Right ventricle myocardium superior (tissue), 1 donor: ENCODE measurements at places on chromosomes 12 and 14. TPM values are rescaled to one million over a fixed set of nuclear protein-coding genes. Genes with fewer than 3 reads are reported as not detected.

DNA sequence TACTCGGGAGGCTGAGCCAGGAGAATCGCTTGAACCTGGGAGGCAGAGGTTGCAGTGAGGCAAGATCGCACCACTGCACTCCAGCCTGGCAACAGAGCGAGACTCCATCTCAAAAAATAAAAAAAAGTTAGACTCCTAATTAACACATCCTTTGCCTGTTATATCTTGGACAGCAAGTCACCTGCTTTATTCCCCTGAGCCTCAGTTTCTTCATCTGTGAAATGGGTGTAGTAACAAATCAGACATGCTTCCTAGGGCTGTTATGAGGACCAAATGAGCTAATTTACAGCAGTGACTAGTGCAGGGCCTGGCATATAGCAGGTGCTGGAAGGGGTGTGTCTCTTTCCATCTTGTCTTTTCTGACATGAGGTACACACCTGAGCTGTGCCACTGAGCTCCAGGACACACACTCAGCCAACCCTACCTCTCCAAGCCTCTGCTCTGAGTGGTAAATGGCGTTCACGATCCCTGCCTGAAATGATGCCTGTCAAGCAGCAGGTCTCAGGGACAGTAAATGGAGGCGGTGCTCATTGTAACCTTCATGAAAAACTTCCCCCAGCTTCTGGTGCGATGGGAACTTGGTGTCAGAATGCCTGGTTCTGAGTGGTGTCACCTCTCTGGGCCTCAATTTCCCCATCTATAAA is 31.7 kb downstream of the FOXN4 start:
- DNase-seq: no peak

GRCh38 chr12:2876431-2877046 is 435 bp downstream of the FOXM1 start:
- peak; percentile 47 for DNase-seq

DNA sequence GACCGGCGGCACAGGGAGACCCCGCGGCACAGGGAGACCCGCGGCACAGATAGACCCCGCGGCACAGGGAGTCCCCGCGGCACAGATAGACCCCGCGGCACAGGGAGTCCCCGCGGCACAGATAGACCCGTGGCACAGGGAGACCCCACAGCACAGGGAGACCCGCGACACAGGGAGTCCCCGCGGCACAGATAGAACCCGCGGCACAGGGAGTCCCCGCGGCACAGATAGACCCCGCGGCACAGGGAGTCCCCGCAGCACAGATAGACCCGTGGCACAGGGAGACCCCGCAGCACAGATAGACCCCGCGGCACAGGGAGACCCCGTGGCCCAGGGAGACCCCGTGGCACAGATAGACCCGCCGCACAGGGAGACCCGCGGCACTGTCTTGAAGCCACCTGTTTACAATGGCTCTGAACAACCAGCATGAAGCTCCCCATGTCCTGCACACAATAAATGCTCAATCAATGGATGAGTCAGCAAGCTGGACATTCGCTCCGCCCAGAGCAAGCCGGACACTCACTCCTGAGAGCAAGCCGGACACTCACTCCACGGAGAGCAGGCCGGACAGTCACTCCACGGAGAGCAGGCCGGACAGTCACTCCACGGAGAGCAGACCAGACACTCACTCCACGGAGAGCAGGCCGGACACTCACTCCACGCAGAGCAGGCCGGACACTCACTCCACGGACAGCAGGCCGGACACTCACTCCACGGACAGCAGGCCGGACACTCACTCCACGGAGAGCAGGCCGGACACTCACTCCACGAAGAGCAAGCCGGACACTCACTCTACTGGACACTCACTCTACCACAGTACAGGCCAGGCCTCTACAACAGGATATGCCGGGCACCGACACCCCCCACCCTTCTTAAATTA is 121.9 kb downstream of the RFLNA start:
- no peak for DNase-seq

GRCh38 chr12:66129934-66130266 is 650 bp downstream of the LLPH start:
- no peak for DNase-seq

DNA sequence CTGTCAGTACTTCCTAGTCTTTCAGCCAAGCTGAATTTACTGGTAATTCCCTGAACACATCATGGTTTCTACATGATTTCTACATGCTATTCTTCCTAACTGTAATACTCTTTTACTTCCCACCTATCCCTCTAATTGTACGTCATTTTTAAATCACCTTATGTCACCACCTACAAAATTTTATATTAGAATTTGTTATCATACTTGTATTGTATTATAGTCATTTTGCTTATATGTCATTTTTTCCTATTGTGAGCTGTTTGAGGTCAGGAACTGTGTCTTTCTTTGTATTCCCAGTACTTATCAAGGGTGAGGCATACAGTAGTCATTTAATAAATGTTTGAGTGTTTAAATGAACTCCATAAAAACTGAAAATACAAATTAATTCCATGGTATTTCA is 86.6 kb downstream of the USP15 start:
- DNase-seq: no peak

- no peak for DNase-seq
Measured at GRCh38 chr12:123142921-123143735, 7.8 kb downstream of the PITPNM2 start.

DNA sequence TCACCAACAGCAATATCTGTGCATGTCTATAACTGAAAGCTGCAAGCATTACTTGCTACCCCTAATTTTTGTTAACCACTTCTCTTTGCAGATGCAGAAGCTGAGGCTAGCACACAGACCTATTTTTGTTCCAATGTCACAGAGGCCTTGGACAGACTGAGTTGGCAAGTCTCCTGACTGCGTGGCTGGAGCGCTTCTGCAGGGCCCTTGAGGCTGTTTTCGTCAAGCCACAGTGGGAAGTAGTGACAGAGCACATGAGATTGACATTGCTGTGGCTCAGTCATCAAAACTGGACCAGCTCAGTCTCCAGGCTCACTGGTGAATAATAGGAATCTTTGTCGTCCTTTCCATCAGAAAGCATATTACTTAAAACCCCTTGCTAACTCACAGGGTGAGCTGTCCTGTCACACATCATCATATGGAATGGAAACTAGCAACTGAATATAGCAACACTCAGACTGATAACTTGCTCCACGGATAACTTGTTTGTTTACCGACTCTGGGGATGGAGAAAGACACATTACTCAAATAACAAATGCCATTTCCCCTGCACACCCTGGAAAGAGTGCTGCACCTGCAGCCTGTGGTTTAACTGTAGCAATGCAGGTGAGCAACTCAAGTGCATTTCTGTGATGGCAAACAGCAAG is 43.6 kb upstream of the DDX11 start:
- DNase-seq: peak; percentile 73

DNA sequence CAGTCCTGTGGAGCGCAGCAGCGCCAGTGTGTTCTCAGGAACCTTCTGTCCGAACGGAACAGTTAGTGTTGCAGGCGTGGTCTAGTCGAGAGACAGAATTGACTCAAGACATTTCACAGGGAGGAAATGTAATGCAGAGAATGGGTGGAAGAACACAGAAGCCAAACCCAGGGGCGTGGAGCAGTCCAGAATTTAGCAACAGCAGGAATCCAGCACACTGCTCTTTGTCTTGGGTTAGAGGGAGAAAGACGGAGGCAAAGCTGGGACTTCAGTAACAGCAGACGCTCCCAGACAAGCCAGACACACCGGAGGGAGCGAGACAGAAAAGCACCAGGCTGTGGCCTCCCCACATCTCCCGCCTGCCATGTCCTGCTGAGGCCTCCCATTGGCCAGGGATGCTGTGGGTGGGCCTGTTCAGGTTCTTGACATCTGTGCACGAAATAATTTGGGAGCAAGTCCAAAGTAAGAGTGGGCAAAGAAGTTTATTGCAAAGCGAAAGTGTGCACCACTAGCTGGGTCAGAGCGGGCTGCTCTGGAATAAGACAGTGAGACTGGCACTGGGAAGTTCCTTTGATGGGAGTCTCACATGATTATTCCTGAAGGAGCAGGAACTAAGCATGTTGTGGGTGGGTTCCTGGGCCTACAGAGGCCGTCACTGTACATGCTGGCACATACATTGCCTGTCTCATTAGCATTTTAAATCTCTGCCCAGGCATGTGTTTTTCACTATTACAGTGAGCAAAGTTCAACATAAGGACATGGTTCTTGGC is 339.3 kb upstream of the SFSWAP start:
- DNase-seq: no peak

GRCh38 chr14:54787261-54787660 is 115.4 kb downstream of the GCH1 start:
- no peak for DNase-seq

DNA sequence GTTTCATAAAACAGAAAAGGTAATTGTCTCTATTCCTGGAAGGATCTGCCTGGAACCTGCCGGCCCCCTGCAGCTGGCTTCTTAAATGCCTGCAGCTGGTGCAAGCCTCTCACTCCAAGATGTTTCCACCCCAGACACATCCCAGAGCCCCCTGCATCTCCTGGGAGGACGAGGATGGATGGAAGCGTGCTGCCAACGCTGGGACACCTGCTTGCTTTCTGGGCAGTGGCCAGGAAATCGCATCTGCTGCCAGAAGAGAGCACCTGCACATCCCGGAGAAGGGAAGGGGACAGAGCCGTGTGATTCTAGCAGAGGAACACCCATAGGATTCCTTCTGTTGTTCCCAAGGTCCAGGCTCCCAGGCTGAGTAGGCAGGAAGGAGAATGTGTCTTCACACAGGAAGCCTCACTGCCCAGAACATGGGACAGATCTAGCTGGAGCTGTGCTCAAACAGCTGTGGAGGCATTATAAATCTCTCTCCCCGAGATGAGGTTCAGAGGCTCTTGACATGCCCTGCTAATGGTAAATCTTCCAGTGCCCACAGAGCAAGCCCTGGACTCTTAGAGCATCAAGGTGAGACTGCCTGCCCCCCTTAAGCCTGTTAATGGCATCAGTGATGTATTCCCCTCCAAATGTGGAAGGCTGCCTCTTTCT is 138.8 kb upstream of the MAP1LC3B2 start:
- DNase-seq: no peak

DNA sequence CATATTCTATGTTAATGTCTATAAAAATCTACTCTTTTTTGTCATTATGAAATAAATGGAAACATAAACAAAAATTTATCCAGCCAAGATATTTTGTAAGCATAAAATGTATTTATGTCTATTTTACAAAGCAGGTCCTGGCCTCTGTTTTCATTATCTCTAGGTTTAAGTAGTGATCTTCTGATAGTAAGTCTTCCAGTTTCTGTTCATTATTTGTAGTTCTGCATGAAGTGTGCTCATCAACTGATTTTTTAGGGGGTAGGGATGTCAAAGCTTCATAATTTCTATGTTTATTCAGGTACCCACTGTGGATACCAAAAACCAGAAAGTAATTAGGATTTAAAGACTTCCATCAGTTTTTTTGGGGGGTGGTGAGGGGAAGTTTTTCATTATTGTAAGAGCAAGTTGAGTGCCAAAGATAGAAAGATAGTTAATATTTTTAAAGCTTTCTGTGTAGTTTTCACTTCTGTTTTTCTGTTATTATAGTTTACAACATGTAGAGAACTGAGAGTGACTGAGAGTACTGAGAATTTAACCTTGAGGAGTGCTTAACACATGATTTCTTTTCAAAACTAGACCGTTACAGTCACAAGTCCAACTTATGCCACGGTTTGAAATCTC is 30.6 kb upstream of the LMO3 start:
- no peak for DNase-seq

DNA sequence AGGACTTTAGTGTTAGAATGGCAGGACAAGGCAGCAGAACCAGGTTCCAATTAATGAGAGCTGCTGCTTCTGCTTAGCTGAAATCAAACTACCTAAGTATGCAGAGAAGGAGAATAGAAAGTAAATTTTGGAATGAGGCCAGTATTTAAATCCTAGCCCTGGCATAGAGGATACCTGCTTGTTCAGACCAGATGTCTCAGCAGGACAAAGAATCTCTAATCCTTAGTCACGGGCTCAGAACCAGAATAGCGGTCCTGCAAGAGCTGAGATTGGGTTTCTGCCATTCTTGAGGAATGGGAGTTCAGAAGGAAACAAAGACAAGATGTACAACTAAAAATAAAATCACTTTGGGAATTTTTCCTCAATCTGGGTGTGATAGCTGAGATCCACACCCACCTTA is 550.8 kb upstream of the TMEM132C start:
- no peak for DNase-seq

DNA sequence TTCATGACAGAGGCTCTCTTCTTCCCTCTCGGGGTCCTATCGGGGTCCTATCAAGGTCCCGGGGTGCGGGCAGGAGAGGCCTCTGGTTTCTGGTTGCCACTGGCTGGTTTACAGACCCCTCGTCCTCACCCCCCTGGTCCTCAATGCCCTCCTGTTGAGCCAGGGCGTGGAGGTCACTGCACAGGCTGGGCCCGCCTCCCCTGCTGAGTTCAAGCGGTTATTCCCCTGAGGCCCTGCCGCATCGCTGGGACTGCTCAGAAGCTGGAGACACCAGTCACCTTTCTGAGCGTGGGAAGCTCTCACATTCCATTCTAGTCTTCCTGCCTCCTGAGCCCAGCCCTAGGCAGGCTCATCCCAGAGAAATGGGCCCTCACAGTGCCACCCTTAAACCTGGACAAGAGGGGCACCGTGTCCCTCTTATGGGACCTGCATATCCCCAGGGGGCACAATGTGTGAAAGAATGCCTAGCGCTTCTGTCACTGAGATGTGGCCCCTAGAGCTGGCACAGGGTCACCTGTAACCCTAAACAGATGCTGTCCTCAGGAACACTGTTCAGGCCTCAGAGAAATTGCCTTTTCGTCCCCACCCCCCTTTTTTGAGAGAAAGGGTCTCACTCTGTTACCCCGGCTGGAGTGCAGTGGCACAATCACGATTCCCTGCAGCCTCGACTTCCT is 177.7 kb upstream of the RGS6 start:
- no peak for DNase-seq

DNA sequence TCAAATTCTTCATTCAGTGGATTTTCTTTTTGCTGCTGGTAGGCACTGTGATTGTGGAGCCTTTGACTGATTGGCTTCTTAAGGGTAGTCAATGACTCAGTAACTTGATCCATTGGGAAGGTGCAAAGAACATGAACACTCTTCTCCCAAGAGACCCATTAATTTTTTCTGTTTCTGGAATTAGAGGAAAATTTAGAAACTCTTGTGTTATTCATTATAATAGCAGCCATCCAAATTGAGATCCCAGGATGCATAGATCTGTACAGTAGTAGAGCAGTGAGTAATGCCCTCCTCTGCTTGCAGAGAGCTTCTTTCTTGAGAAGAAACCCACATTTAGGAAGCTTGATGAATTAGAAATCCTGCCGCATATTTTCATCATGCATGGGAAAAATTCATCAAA is 63.9 kb downstream of the MYRFL start:
- DNase-seq: no peak

KLRC1 gene
- total RNA-seq: not detected

KRT85 gene
- total RNA-seq: not detected

CACNB3 gene
- 5.9 TPM for total RNA-seq

LIN7A gene
- 9.8 TPM for total RNA-seq
